ENCODE measurements at places on chromosomes 13 and 19.

DNA sequence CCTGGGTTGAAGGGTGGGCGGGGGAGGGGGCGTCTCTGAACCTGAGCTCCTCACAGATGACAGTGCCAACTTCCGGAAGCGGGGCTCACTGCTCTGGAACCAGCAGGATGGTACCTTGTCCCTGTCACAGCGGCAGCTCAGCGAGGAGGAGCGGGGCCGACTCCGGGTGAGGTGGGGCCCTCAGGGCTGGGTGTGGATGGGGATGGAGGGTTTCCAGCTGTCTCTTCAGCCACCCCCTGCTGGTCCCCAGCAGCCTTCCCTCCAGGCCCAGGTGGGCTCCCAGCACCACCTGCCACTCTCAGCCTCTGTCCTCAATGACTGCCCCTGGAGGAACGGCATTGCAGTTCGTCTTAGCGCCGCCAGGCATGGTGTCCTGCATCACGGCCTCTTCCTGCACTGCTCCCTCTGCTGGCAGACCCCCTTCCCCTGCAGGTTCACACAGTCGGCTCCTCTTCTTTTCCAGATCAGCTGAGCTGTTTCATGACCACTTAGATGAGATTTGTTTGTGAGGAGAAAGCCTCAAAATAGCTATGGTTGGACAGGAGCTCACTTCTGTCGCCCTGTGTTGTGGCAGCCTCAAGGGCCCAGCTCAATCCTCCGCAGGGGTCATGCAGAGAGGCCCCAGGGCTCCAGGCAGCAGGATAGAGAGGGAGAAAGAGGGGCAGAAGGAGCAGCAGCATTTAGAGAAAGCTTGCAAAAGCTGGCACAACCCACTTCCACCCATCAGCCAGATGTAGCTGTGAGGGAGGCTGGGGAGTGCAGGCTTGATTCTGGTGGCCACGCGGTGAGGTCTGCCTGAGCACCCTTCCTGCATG is 2.5 kb upstream of the GARIN5A start:
- DNase-seq, result no peak

DNA sequence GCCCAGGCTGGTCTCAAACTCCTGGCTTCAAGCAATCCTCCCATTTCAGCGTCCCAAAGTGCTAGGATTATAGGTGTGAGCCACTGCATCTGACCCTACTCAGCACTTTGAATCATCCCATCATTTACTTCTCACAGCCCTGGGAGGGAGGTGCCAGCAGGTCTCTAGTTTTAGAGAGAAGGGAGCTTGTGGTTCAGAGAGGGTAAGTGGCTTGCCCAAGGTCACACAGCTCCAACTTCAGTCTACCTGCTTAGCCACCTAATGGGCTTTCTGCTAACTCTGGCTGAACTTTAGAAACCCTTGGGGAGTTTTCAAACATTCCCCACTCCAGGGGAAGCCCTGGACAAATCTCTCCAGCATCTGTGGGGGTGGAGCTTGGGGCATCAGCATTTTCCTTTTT is 18.3 kb downstream of the CACNA1A start:
- no peak for DNase-seq

DNA sequence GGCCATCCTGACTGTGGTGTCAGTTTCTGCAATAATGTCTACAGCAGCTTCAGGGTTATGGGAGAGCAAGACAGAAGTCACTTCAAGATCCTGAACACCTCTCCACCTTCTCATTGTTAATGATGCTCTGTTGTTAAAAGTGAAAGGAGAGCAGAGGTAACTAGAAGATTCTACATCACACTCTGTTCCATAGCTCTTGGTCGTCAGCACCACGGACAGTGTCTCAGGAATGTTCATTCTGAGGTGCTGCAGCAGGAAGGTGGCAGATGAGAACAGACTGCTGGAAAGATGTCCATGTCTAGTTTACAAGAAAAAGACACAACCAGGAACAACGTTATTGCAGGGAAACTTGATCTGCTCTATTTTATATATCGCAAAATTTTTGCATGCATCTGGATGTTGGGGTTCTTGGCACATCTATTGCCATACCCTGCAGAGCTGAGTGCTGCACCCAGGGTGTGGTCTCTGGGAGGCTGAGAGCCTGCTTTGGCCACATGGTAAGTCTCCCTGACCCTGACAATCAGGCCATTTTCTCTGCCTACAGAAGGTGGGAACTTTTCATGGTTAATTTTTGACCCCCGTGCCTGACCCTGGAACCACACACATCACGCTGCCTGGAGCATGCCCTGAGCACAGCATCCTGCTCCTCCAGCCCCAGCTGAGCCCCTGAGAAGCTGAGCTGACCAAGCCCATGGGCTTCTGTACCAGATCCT is 12.7 kb downstream of the CEACAM21 start:
- DNase-seq, result no peak

GRCh38 chr19:18895824-18896341 is at the start of gene CERS1:
TSS of gene CERS1 (minus strand) at chr19:18896158. CDS start at chr19:18896072, 86 bp downstream.
- no peak for DNase-seq

DNA sequence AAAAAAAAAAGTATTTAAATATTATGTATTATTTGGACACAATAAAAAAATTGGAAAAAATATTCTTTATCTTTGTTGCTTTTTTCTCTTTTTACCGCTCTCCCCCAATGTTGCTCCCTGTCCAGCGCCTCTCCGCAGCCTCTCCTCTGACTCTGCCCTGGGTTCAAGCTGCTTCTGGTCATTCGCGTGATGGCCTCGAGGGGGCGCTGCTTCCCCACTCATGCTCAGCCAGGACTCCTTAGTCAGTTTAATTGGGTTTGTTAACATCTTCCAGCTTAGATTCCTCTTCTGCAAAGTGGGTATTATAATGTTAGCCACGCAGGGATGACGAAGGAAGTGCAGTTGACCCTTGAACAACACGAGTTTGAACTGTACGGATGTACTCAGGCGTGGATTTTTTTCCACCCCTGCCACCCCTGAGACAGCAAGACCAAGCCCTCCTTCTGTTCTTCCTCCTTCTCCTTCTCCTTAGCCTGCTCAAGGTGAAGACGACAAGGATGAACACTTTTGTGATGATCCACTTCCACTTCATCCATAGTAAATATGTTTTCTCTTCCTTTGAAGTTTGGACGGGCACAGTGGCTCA is 4.9 kb upstream of the NWD1 start:
- DNase-seq, result peak; percentile 26

- no peak for DNase-seq
These were observed 11.0 kb downstream of the STK24 start for GRCh38 chr13:98565726-98566565.

DNA sequence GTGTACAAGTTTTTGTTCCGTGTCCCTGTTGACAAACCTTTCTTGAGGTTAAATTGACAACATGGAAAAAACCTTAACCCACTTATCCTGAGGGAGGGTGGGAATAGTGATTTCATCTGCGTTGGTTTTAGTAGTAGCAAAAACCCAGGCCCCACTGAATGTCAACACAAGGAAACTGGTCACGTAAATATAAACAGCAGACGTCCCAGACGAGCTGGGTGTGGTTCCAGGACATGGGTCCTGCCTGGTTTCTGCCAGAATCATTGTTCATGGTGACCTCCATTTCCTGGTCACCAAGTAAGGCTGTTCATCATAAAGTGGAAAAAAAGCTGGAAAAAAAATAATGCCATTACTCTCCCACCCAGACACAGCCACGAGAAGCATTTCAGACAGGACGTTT is 16.9 kb upstream of the F2RL3 start:
- DNase-seq, result no peak

All from GDM1 (cell line).